Bone marrow (tissue), 2 donors: ENCODE measurements at places on chromosomes 4 and X.

DNA sequence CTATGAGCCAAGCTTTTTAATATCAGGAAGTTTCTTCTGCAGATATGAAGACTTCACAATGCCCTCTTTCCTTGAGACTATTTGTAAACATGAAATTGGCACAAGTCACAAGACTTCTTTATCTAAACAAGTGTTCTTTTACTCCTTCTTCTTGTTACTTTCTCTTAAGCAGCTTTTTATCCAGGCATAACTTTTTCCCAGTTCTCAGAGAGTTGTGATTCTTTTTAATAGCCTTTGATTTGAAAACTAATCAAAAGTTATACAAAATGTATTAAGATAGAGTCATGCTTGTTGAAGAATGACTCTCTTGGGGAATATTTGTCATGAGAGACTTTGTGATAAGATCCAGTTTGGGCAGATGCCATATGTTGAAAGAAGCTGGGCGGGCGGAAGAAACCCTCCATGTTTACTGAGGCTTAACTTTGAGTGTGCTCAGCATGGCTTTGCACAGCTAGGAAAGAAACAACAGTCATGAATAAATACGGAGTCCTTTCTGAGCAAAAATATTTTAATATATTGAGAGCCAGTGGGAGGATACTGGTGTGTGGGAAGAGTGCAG lies 39.3 kb downstream of the SYTL5 start:
- DNase-seq = no peak

GRCh38 chrX:129652565-129653169 lies 2.1 kb downstream of the APLN start:
- DNase-seq = no peak

GRCh38 chr4:14831416-14831815 lies 170.9 kb upstream of the CPEB2 start:
- no peak for DNase-seq

GRCh38 chr4:76235915-76236314 lies 15.6 kb upstream of the FAM47E start:
- no peak for DNase-seq

DNA sequence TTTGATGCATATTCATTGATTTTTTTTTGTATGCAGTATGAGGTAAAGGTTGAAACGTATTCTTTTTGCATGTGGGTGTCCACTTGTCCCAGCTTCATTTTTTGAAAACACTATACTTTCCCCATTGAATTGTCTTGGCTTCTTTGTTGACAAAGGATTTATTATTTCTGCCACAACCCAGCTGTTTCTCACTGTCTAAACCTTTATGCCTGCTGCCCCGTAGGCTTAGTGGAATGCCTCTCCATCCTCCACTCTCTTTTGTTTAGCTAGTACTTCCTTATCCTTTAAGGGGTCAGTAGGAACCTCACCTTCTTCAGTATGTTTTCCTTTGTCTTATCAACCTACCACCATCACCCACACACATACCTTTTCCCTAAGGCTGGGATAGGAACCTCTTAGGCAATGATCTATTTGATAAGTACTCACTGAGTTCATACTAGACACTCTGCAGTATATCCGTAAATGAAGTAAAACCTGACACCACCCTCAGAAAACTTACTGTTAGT lies 8.5 kb downstream of the FMR1 start:
- no peak for DNase-seq
